ENCODE measurements at places on chromosomes 7 and 10.

DNA sequence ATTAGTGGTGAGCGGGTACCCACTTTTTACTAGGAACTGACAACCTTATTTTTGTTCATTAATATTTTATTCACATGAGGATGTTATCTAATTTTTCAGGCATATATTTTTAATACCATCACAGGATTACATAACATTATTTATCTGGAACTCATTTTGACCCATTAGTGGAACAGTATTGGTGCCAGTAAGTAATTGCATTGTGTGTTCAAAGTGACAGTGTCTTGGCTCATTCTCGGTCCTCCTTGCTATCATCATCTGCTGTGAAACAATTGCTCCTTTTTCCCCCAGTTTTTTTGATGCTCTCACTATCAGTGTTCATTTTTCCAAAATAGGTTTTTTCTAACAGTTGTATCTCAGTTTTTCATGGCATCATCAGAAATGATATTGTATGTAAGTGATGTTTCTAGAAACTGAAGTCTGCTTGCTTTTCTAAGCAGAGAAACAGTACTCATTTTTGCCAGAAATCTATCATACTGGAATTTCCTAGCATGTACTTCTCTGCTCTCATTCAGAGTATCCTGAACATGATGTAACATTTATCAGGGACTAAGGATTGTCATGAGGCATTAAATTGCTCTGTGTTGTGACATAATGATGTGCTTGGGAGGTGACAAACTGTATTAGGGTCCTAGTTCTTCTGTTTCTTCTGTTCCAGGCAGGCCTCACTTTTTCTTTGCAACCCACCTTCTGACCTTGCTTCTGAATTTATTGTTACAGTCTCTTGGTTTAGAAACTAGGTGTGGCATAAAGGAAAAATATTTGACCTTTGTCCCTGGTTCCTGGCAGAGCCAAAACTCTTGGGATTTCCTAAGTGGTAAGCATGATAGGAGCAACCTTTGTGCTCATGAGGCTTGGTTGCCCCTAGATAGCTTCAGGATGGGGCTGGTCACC, 4.2 kb downstream of the NUB1 start:
- no peak for DNase-seq

GRCh38 chr7:158766570-158767281, 62.1 kb upstream of the NCAPG2 start:
- DNase-seq: no peak

GRCh38 chr7:93902777-93903423, 3.5 kb upstream of the GNGT1 start:
- no peak for DNase-seq

DNA sequence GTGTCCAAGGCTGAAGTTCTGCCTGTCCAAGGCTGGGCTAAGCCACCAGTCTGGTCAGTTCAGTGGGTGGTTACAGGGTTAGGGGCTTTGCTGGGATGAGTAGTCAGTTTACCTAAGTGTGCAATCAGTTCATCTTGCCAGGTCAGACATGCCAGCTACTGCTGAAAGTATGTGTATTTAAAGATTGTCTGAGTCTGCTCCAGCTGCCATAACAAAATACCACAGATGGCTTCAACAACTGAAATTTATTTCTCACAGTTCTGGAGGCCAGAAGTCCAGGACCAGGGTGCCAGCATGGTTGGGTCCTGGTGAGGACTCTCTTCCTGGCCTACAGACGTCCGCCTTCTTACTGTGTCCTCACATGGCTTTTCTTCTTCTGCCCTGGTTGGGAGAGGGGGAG, 52.4 kb upstream of the TNS3 start:
- DNase-seq: no peak

DNA sequence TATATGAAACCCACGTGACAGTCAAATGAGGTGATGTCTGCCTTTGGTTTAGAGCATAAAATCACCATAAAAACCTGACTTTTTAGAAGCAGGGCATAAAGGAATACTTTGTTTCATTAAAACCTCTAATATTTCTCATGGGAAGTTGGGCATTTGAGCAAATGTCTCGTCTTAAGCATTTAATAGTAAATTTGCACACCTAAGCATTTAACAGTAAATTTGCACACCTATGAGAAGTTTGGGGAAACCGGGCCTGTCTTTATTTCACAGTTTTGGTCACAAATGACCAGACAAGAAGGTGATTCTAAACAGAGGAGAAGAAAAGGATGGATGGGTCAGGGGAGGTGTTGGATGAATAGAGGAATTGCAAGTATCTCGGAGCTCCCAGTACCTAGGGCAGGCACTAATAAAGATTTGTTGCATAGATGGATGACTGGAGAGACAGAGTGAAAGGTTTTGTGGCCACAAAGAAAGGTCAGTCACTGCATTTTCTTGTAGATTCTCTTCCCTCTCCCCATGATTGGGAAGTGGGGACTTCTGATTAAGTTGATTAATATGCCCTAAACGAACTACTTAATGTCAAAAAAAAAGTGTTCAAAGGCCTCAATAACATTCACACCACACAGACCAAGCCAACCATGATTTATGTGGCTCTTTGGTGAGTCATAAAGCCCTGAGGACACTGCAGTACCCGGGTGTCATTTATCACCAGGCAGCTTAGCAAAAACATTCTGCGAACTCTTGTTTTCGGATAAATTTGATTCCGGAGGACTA, 158.2 kb downstream of the SPAG6 start:
- no peak for DNase-seq

- DNase-seq: no peak
Measured at GRCh38 chr10:82091413-82091812, 216.4 kb downstream of the NRG3 start.

- DNase-seq: no peak
Measured at GRCh38 chr7:80932536-80932935, 13.7 kb upstream of the SEMA3C start.

- DNase-seq: no peak
Measured at GRCh38 chr10:128940081-128940480, 527.0 kb upstream of the MGMT start.

DNA sequence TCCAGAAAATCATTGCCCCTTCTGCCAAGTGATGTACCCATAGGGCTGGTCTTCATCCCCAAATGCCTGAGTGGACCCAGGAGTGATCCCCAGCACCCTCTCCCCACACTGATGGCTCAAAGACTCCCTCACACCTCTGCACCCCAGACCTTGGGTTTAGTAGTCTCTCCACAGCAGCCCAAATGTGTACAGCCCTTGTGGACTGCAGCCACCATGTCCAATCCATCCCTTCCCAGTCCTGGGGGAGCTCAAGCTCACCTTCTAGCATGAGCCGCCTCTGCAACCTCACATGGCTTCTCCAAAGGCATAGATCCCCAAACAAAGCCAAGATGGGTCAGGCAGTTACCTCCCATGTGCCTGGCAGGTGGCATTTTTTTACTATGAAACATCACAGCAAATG, 50.1 kb downstream of the PRLHR start:
- no peak for DNase-seq

DNA sequence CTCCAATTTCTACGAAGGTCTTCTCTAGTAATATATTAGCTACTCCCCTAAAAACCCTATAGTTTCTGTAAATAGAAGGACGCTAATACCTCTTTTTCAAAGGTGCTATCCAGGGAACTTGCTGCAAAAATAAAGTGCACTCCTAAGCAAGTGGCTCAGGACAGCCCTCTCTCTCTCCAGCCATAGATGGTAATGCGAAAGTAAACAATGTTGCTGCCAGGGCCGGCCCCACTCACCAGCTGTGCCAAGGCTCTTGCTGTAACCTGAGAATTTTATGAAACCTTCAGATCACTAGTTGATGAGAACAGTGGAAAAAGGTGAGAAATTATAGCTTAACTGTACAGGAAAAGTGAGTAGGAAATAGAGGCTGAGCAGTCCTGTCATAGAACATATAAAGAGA, 10.9 kb upstream of the TAS2R39 start:
- peak; percentile 78 for DNase-seq

DNA sequence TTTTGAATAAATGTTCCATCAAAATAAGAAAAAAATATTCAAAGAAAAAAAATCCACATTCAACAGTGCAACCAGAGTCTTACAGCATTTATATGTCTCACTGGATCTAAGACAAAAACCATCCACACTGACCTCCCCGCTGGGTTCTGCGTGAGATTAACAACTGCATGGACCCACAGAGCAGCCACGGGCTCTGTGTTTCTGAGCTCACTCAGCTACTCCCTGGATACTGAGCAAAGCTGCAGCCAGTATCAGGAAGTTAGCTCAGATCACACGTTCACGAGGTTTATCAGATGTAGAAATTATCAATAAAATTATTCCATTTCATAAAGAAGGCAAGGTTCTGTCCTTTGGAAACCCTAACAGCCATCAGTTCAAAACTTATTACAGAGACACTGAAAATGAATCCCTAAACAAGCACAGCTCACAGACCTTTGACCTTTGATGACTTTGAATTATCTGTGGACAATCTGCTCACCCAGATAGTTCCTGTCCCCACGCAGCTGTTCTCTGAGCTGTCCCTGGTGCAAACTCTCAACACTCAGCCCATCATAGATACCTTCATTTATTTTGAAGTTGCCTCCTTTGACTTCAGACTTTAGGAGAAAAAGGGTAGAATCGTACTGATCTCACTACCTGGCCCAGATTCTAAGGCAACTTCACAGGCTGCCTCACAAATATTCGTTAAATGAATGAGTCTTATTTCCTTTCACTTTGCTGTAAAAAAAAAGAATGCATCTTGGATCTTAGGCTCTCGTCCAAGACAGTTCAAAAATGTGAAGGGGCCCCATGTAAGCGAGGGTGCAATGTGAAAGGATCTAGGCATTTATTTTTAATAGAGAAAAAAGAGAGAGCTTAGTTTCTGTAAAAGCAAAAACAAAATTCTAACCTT, 67.7 kb upstream of the SVIL start:
- DNase-seq: no peak

- DNase-seq: peak; percentile 84
Measured at GRCh38 chr10:7559386-7559785, 107.4 kb downstream of the ITIH5 start.

DNA sequence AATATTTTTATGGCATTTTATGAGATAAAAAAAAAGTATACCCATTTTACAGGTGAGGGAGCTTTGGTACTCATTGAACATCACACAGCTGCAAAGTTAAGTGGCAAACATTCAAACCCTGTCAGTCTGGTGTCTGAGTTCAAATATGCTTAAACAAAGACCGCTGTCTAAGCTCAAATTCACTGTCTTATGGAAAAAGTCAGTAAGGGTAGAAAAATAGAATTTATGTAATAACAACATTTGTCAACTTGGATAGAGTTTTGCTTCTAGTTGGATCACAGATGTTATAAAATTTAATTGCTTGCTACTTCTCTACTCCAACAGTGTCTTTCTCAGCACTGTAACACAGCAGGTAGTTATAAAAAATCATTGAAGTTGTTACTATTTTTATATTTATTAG, 161.7 kb upstream of the CSTF2T start:
- no peak for DNase-seq

- DNase-seq: no peak
Measured at GRCh38 chr10:51170518-51171245, 96.4 kb downstream of the PRKG1 start.

- no peak for DNase-seq
Measured at GRCh38 chr10:29681676-29682448, 47.1 kb upstream of the SVIL start.

GRCh38 chr7:121406944-121407343, 10.8 kb upstream of the FAM3C start:
- no peak for DNase-seq

GRCh38 chr10:3027866-3028265, 39.5 kb upstream of the PFKP start:
- no peak for DNase-seq

DNA sequence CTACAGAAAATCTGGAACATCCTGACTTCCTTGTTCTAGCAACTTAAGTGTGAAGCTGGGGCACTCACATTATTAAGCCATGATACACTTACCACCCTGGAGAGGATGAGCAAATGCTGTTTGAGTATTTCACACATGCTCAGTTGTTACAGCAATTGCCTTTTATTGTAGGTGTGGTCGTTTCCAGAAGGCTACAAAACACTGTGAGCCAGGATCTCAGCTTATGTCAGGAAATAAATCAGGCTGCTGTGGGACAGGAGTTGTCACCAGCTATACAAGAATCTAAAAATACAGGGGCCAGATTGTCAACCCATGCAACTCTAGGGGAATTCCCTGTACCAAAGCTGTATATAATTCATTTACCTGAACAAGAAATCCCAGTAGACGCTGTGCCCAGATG, 273.3 kb upstream of the SP4 start:
- DNase-seq: no peak

GRCh38 chr10:88765816-88766215, 6.0 kb downstream of the LIPN start:
- no peak for DNase-seq

- peak; percentile 67 for DNase-seq
Measured at GRCh38 chr10:60816628-60817397, 38.5 kb downstream of the CDK1 start.

DNA sequence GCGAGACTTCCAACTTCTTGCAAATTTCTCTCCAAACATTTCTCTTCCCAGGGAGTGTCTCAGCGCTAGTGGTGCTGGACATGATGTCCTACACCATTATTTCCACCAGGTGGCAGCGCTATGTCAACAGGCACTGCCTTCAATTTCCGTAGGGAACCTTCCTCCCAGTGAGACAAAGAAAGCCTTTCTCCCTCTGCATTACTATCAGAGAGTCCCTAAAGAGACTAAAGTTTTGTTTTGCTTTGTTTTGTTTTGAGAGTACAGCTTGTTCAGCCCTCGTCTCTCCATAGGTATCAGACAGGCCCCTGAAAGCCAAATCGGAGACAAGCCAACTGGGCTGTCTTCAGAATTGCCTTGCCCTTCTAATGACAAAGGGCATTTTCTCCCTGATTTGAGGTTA, 44.2 kb upstream of the GGCT start:
- peak; percentile 43 for DNase-seq

GRCh38 chr7:27111042-27111750, 8.7 kb upstream of the HOXA2 start:
- no peak for DNase-seq

- no peak for DNase-seq
Measured at GRCh38 chr10:92327445-92328433, 36.8 kb downstream of the MARCHF5 start.

- DNase-seq: no peak
Measured at GRCh38 chr7:112252141-112252540, 45.6 kb downstream of the ZNF277 start.
